ENCODE measurements at places on chromosomes 12 and 14.

- peak; percentile 11 for DNase-seq
These were observed 3.3 kb downstream of the IL26 start for GRCh38 chr12:68222326-68222725.

DNA sequence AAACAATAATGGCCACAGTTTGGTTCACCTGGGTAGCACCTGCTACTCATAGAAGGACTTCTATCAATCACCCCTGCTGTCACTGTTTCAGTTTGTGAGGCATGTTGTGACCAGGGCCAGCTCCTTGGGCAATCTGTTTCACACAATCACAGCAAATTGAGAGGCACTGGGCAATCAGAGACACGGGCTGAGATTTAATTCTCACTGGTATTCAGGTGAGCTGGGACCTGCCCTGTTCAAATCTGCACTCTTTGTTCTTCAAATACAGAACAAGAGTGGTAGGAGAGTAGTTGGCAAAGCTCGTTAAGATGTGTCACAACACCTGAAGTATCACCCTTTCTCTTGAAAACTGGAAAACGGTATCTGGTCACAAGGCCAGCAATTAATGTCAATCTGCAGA is 57.8 kb upstream of the NAP1L1 start:
- no peak for DNase-seq

- DNase-seq, result no peak
These were observed 130.6 kb upstream of the MDM1 start for GRCh38 chr12:68462803-68463202.

DNA sequence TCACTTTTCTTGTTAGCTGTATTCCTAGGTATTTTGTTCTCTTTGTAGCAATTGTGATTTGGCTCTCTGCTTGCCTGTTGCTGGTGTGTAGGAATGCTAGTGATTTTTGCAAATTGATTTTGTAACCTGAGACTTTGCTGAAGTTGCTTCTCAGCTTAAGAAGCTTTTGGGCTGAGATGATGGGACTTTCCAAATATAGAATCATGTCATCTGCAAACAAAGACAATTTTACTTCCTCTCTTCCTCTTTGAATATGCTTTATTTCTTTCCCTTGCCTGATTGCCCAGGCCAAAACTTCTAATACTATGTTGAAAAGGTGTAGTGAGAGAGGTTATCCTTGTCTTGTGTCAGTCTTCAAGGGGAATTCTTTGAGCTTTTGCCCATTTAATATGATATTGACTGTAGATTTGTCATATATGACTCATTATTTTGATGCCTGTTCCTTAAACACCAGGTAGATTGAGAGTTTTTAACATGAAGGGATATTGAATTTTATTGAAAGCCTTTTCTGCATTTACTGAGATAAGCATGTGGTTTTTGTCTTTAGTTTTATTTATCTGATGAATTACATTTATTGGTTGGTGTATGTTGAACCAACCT is 26.7 kb downstream of the CLECL1 start:
- DNase-seq, result no peak

DNA sequence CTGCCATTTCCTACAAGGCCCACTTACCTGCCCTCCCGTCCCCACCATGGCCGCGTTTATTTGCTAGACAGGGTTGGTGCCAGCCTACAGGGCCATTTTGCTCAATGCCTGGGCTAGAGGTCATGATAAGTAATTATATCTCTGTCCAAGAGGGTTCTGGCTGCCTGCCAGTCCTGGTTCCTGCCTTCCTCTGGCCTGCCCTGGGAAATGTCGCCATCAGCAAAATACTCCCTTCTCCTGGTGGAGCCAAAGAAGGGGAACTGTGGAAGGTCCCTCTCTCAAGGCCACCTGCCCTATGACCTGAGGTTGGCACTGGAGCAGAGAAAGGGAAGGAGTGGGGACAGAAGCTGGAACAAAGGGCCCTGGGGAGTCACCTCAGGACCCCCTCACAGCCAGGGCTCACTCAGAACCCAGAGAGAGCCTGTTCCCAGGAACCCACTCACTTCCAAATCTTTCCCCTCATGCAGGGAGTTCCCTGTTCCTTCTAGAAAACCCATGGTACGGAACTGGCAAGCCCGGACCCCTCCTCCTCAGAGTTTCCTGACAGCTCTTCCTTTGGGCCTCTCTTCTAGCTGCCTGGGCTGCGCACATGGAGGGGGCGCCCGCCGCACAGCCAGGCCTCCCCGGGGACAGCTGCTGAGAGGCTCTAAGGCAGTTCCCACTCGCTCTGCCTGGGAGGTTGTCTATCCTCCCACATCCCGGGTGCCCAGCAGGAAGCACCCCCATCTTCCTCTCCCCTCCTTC is 280.5 kb downstream of the DPF3 start:
- peak; percentile 24 for DNase-seq
